ENCODE measurements at places on chromosomes 5 and 9.

DNA sequence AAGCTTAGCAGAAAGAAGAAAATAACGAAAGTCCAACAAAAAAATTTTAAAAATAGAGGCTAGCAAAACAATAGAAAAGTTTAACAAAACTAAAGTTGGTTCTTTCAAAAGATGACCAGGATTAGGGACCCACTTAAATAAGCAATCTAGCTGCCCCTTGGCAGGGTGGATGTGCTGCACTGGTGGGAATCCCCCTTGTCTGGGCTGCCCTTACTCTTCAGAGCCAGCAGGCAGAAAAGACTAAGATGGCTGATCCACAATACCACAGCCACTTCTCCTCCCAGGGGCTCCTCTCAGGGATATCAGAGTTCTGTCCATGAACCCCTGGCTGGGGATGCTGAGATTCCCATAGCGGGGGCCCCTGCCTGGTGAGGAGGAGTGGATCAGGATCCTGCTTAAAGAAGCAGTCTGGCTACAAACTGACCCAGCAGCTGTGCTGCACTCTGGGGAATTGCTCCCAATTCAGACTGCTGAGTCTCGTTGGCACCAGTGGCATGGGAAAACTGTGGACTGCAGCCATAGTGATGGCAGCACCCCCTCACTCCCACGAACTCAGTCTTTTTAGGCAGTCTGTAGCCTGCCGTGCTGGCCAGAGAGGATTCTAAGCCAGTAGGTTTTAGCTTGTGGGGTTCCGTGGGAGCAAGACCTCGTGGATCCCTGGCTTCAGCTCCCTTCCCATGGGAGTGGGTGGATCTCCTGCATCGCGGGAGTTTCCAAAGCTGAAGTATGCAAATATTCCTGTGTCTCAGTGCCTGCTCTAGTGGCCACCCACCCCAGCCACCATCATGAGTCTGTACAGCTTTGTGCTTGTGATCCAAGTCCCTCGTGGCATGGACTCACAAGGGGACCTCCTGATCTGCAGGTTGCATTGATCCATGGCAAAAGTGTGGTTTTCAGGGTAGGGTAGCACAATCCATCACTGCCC lies 2.9 kb upstream of the INSL6 start:
- no peak for DNase-seq

GRCh38 chr9:129720865-129721545 lies 31.8 kb downstream of the PTGES start:
- DNase-seq = no peak

DNA sequence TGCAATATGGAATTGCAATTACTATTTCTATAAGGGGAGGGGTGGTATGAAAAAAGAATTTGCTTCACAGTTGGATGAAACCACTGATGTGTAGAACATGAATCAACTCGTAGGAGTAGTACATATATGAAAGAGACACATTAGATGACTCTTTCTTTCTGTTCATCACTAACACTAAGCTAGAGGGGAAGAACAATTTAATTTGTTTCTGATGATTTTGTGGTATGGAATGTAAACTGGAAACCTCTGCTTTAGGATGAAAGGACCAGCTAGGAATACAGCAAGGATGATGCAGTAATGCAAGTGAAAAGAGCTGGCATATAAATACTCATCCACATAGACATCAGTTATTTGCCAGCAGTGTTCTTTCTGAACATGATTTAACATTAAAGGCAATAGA lies 113.4 kb downstream of the PAPPA start:
- no peak for DNase-seq

DNA sequence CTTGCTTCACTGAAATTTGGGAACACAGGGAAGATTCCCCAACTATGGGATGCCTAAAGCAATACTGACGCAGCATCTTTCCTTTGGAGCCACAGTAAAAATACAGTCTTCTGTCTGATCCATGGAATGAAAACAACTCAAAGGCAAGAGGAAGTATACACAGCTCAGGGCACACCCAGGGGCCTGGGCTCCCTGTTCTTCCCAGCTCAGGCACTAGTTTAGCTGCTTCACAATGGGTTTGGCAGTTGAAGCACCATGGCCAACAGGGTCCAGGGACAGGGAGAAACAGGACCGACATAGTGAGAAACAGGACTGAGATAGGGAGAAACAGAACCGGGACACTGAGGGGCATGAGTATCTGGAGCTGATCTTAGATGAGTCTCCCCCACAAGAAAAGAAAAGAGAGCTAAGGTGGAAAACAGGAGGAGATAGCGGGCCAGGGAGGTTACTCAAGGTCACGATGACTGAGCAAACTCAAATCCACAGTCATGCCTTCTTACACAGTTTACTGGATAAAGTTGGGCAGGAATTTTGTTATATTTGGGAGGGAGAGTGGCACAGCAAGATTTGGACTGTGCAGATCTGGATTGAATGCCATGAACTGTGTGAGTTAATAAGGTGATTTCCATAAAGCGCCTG lies 198.8 kb downstream of the SMARCA2 start:
- DNase-seq = no peak

GRCh38 chr9:131406563-131407436 lies 12.9 kb downstream of the PRRC2B start:
- no peak for DNase-seq

DNA sequence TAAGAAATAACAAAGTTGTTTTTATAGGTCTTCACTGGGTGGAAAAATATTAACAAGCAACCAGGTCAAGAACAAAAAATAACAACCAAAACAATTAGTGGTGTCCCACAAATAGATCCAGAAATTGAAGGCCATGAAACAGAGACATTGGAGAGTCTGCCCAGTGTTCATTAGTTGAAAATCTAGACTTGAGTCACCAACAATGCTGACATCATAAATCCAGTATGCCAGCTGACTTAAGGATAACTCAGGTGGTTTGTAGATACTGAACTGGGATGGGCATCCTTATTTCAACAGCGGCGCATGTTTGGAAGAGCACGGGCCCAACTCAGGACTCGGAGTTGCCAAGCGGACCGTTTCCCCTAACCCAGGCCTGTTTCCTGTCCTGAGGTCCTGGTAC lies 80.7 kb upstream of the TNFAIP8 start:
- no peak for DNase-seq

- no peak for DNase-seq
These were observed 3.1 kb upstream of the UNC13B start for GRCh38 chr9:35158501-35159280.

GRCh38 chr9:105966834-105967233 lies 272.5 kb downstream of the TMEM38B start:
- DNase-seq = no peak

GRCh38 chr9:35488566-35489312 lies 1.2 kb upstream of the RUSC2 start:
- no peak for DNase-seq
